Occipital lobe (tissue), 3 donors: ENCODE measurements at places on chromosomes 12 and 14. TPM values are rescaled to one million over a fixed set of nuclear protein-coding genes. Genes with fewer than 3 reads are reported as not detected.

E2F7 gene
- total RNA-seq = 1.4 TPM

PZP gene
- not detected for total RNA-seq

CMA1 gene
- not detected for total RNA-seq

PLEKHH1 gene
- 5.5 TPM for total RNA-seq

TBPL2 gene
- total RNA-seq = not detected

RERGL gene
- 1.7 TPM for total RNA-seq

TTC9 gene
- 22.9 TPM for total RNA-seq

KRT6C gene
- not detected for total RNA-seq

TSPAN19 gene
- 0.16 TPM for total RNA-seq

ZNF891 gene
- 9.7 TPM for total RNA-seq

CLEC4A gene
- 0.31 TPM for total RNA-seq

PDZRN4 gene
- total RNA-seq = 48.7 TPM

NANOG gene
- total RNA-seq = not detected

ACACB gene
- 3.4 TPM for total RNA-seq

SIRT4 gene
- 4.5 TPM for total RNA-seq

DPY19L2 gene
- total RNA-seq = 38.4 TPM

NFATC4 gene
- 5.1 TPM for total RNA-seq

GPR137C gene
- total RNA-seq = 27.8 TPM

TRHDE gene
- total RNA-seq = 57.1 TPM

PPP1R1A gene
- 6.7 TPM for total RNA-seq

MARK3 gene
- 146 TPM for total RNA-seq

CCDC92 gene
- 15.0 TPM for total RNA-seq

TEX52 gene
- total RNA-seq = not detected

GLS2 gene
- total RNA-seq = 5.9 TPM

APPL2 gene
- 47.1 TPM for total RNA-seq

FBXO33 gene
- total RNA-seq = 26.8 TPM

AKAP6 gene
- 158 TPM for total RNA-seq

MYH6 gene
- total RNA-seq = not detected

C12orf54 gene
- not detected for total RNA-seq

SOX5 gene
- total RNA-seq = 209 TPM

AHNAK2 gene
- 20.6 TPM for total RNA-seq

SLC25A21 gene
- 0.78 TPM for total RNA-seq

OTOGL gene
- 0.62 TPM for total RNA-seq

ADAMTS20 gene
- 0.47 TPM for total RNA-seq

KLRB1 gene
- not detected for total RNA-seq

RECQL gene
- total RNA-seq = 43.2 TPM

SCN8A gene
- 51.2 TPM for total RNA-seq

HHIPL1 gene
- 6.4 TPM for total RNA-seq

TROAP gene
- total RNA-seq = 1.2 TPM

AMHR2 gene
- total RNA-seq = not detected

SERPINA5 gene
- total RNA-seq = 0.16 TPM

LMNTD1 gene
- total RNA-seq = 1.1 TPM

CARMIL3 gene
- total RNA-seq = 24.2 TPM

NTF3 gene
- 2.3 TPM for total RNA-seq

CLMN gene
- 0.78 TPM for total RNA-seq

CLEC6A gene
- total RNA-seq = not detected

VWF gene
- 9.7 TPM for total RNA-seq

TAS2R13 gene
- 8.3 TPM for total RNA-seq

HOMEZ gene
- 2.5 TPM for total RNA-seq

KRT71 gene
- total RNA-seq = not detected

TOMM20L gene
- total RNA-seq = not detected
